Psoas muscle (tissue), 8 donors: ENCODE measurements at places on chromosomes 3 and 15. TPM values are rescaled to one million over a fixed set of nuclear protein-coding genes. Genes with fewer than 3 reads are reported as not detected.

DNA sequence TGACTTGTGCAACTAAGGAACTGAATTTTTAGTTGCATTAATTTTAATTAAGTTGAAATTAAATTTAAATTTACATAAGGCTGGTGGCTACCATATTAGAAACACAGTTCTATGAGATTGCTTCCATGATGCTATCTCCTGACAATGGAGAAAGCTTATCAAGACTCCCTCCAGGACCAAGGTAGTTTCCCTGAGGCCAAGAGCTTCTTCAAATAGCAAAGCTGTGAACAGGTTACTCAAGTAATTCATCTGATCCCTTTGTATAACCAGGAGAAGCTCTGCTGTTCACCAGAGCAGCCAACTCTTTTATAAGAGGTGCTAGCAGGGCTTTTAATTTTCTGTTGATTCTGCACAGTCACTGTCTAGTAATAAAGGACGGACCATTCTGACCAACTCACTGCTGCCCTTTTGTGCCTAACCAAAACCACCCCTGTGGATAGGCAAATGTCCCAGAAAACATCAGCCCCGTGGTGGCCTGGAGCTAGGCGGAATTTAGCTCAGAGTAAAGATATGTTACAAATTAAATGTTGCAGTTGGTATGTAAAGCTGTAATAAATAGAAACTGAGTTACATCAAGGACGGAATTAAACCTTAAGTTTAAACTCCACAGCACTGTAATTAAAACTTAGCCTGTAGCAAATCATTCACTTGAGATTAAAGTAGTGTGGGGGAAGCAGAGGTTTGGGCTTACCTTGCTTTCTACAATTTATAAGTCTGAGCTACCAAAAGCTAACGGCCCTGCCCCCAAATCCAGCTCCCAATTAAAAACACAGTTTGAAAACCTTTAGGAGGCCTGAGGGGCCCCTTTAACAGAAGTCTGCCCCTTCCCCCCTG is 55.6 kb upstream of the LRTM1 start:
- no peak for DNase-seq

GRCh38 chr3:43132870-43133636 is 27.2 kb upstream of the POMGNT2 start:
- DNase-seq: no peak

GRCh38 chr3:71103430-71103921 is 480.1 kb downstream of the FOXP1 start:
- DNase-seq: peak; percentile 51

DNA sequence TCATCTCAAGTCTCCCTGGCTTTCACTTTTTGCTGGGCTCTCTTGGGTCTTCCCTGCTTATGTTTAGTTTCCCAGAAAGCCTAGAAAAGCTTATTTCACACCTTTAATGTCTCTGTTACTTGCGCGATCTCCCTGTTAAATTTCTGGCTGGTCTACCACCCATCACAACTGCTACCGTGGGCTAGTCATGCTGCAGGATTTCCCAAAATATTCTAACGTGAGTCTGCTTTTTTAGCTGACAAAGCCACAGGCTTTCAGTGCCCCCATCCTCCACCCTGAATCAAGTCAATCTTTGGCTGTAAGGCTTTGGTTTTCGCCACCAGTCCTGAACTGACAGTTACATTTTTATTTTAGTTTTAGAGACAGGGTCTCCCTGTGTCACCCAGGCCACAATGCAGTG is 74.1 kb downstream of the SUMF1 start:
- no peak for DNase-seq

DNA sequence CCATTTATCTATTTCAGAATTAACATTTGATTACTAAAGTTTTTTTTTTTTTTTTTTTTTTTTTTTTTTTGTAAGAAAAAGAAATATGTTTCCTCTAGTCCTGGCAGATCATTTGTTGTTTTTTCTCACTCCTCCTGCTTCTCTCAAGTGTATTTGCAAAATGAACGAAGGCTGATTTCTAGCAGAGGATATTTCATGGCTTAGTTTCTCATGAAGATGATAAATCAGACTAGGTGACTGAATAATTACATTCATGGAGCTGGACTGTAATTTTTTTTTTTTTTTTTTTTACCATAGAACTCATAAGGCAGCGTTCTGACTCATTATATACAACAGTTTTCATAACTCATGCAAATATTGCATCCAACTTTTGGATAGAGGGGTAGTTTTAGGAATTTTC is 332.5 kb upstream of the SEMA6D start:
- no peak for DNase-seq

The TAGLN3 gene
- total RNA-seq: not detected

DNA sequence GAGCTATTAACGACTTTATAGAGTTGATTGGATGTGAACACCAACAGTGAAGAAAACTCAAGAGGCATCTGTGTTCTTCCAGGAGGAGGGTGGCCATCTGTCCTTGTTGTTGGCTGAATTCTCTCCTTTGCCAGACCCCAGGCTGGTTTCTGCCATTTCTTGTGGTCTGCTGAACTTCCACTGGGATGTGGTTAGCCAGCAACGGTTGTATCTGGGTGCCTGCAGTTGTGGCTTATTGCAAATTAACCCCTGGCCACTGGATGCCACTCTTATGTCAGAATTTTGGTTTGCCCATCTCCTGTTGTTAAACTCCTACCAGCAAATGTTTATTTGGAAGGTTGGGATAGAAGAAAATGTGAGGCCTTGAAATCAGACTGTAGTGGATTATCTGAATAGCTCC is 163.6 kb upstream of the TBC1D5 start:
- no peak for DNase-seq

- no peak for DNase-seq
These were observed 33.0 kb downstream of the MITF start for GRCh38 chr3:69772152-69772867.

DNA sequence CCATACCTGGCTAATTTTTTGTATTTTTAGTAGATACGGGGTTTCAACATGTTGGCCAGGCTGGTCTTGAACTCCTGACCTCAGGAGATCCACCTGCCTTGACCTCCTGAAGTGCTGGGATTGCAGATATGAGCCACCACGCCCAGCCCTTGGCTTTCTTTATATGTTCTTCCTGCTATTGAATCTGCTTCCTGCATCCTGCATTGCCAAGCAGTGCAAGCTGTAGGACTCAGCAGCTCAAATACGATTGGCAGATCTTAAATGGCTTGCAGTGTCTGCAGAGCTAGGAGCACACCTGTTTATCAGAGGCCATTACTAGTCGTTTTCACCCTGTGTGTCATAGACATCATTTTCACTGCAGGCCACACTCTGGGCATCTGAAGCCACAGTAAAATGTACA is 426.2 kb upstream of the PPP2R3A start:
- DNase-seq: no peak

The SSR3 gene
- total RNA-seq: 53.2 TPM

GRCh38 chr3:141414800-141415462 is 46.6 kb downstream of the ZBTB38 start:
- no peak for DNase-seq

- DNase-seq: no peak
These were observed 189.2 kb upstream of the THRB start for GRCh38 chr3:24683633-24684384.

The ATP10A gene
- total RNA-seq: 0.27 TPM

GRCh38 chr3:149388001-149388440 is 10.6 kb upstream of the TM4SF1 start:
- no peak for DNase-seq

The GP5 gene
- total RNA-seq: not detected

- DNase-seq: no peak
These were observed 1.1 kb downstream of the PIAS1 start for GRCh38 chr15:68055224-68055705.

GRCh38 chr3:182508919-182509711 is 284.2 kb upstream of the ATP11B start:
- DNase-seq: no peak

The TEX9 gene
- 0.38 TPM for total RNA-seq
